Thoracic aorta (tissue), 2 donors: ENCODE measurements at places on chromosomes 6 and 20.

- DNase-seq, result no peak
These were observed 44.9 kb upstream of the TMEM200A start for GRCh38 chr6:130320908-130321307.

- DNase-seq, result no peak
These were observed 37.9 kb downstream of the AGPAT4 start for GRCh38 chr6:161235776-161236633.

DNA sequence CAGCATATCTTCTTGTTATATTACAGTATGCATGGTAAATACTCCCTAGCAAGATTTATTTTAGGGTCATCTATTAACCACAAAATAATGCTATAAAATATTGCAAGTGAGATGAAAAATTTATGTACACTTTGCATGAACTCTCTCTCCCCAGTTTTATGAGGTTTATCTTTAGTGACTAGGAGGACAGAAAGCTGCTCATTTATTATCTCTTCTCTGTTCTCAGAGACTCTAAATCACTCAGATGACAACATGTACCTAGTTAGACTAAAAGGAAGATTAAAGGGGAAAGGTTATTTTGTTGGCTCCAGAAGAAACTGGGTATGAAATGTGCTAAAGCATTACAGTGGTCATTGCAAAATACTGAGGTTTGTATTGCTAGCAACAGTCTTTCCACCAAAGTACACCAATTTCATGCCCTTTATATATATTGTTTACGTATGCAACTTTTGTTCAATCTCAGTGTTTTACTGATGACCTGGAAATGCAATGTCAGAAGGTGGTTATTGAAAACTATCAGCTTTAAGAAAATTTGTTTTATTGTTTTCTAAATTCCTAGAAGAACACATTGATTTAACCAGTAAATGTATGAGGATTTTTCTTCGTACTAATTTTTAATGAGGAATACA is 11.8 kb downstream of the RFX6 start:
- DNase-seq, result no peak

- DNase-seq, result no peak
These were observed 25.5 kb upstream of the CST1 start for GRCh38 chr20:23776067-23776771.

DNA sequence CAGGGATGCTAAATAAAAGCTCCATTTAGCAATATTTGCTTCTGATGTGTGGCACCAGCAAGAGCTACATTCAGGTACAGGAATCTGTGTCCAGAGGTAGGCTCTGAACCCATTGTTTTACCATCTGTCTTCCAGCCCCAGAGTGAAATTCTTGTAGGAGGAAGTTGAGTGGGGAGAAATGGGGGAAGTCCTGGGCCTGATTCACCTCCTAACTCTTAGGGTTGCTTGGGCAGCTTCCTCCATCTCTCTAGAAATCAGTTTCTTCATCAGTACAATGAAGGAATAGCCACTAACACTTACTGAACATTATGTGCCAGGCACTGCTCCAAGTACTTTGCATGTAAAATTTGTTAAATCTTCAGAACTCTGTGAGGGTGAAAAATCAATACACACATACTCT is 35.1 kb upstream of the TSPYL1 start:
- DNase-seq, result no peak

- no peak for DNase-seq
These were observed 449 bp downstream of the PFDN6 start for GRCh38 chr6:33289784-33290315.

GRCh38 chr20:17497821-17498580 is 33.2 kb downstream of the BFSP1 start:
- no peak for DNase-seq

DNA sequence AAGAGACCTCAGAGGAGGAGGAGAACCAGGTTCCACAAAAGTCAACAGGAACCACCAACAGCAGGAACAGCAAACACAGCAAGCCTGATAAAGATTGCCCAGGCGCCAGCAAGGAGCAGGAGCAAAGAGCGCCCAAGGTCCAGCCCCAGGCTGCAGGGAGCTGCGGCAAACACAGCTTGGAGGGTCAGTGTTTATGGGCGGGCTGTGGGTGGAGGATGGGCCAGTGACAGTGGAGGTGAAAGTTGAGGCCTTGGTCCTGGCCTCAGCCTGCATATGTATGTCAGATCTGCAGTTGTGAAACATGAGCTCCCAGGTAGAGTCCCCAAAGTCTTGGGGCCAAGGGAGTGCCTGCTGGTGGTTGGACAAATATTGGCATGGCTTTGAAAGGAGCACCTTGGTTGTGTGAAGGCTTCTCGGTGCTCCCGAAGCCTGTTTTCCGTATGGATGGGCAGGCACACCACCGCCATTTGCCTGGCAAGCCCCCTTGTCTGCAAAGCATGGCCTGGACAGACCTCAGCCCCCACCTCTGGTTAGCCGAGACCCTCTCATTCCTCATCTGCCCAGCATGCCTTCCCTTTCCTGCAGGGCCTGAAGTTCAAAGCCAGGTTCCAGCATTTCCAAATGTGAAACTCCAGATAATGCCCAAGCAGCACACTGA is 2.0 kb upstream of the CAPN11 start:
- DNase-seq, result no peak

- DNase-seq, result peak; percentile 83
These were observed 1.0 kb upstream of the FBXO5 start for GRCh38 chr6:152983637-152984512.

- no peak for DNase-seq
These were observed 538.6 kb upstream of the MARCKS start for GRCh38 chr6:113318575-113318917.

- no peak for DNase-seq
These were observed at the start of gene TPBG for GRCh38 chr6:82363428-82364086. Gene TPBG (plus strand): TSS chr6:82363817. CDS start chr6:82364962, 1,145 bp downstream.

DNA sequence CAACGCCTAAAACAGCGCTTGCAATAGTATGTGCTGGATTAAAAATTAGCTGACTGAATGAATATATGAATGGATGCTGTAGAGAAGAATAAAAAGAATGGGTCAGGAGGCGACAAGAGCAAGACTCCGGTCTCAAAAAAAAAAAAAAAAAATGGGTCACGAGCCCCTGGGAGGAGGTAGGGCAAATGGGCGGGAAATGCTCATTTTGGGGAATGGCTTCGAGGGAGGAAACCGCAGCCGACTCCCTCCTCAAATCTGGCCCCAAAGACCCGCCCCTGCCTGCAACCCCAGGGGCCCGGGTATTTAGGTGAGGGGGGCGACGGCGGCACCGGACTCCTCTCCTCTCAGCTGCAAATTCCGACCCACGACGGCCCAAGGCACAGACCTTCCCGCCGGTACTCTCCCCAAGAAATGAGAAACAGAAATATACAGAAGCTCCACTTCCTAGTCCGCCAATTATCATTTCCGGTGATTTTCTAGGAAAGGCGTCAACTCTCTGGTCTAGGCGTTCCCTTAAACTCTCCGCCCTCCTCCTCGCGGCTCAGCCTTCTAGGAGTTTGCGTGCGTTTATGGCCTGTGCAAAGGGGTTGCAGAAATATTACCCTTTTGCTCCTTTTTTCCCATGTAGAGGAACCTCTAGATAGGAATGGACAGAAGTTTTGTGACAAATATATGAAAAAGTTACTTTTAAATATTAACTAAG is at the start of gene ZNF311:
Gene ZNF311, minus strand, starts transcription at position 133 of the 703 bp plus-strand sequence. CDS start 1,361 bp downstream, outside the sequence.
- no peak for DNase-seq

DNA sequence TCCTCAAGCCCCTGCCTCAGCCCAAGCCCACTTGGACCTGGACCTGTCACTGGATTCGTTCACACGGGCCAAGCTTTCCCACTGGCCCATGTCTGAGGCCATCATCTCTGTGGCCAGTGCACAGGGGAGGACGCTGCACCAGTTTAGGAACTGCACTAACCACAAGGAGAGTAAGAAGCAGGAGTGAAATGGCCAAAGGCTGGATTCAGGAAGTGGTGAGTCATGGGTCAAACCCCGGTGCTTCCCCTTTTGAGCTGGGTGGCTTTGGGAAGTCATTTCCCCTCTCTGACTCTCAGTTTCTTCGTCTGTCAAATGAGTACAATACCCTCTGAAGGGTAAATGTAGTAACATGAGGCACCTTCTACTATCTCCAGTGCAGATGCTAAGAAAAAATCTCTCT is 87.9 kb downstream of the CD40 start:
- no peak for DNase-seq

- DNase-seq, result no peak
These were observed 322.8 kb upstream of the NT5E start for GRCh38 chr6:85127168-85127498.

DNA sequence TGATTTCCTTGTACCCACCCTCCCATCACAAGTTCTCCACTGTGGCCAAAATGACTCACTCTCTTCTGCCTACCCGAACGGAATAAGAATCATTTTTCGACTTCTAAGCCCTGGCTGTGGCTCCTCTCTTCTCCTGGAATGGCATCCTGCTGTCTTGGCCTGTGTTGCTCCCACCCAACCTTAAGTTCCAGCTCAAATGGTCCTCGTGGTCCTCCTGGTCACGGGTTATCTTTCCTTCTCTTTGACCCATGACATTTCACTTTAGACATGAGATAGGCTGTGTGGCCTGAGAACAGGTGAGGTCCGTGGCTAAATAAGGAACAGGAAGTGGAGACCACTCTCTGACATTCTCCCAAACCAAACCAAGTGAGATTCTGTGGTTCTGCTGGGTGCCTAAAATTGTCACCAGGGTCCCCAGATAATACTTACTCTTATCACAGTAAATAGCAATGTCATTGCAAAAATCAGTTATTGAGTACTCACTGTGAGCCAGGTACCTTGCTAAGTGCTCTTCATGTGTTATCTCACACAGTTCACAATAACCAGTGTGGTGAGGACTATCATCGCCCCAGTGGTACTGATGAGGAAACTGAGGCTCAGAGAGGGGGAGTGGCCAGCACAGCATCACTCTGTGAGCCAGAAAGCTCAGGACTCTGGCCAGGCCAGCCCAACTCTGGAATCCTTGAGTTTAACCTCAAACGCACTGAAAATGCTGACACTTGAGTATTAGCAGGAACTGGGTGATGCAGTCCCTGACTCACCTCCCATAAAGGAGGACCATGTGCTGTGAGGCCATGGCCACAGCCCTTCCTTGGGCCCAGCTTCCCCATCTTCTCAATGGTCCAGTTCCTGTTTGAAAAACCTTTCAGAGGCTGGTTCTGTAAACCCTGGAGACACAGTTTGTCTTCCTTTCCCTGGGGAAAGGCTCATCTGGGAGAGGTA is 74.8 kb upstream of the SIRPA start:
- no peak for DNase-seq

GRCh38 chr6:89138173-89138572 is 7.7 kb upstream of the PM20D2 start:
- DNase-seq, result no peak

GRCh38 chr6:26172608-26172968 is 85.4 kb downstream of the HFE start:
- DNase-seq, result no peak

DNA sequence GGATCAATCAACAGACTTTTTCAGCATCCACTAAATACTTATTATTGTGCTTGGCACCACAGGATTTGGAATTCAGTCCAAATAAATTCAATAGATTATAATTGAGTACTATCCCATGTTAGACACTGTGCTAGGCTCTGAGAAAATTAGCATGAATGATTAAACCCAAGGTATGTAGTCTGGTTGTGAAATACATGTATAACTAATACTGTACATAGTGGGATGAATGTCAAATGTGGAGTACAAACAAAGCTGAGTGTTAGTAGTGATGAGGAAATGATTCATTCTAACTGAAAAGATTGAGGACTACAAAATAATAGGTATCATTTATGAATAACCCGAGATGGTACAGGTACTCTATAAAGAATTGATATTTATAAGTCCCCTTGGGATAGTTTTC is 111.9 kb upstream of the FLRT3 start:
- no peak for DNase-seq

GRCh38 chr20:11136691-11137090 is 462.9 kb upstream of the JAG1 start:
- DNase-seq, result no peak

- DNase-seq, result no peak
These were observed 44.4 kb downstream of the PRKN start for GRCh38 chr6:162683135-162683534.

- DNase-seq, result no peak
These were observed 54.8 kb downstream of the UTRN start for GRCh38 chr6:144339859-144340452.

GRCh38 chr6:143793280-143793619 is 49.9 kb upstream of the LTV1 start:
- DNase-seq, result no peak

DNA sequence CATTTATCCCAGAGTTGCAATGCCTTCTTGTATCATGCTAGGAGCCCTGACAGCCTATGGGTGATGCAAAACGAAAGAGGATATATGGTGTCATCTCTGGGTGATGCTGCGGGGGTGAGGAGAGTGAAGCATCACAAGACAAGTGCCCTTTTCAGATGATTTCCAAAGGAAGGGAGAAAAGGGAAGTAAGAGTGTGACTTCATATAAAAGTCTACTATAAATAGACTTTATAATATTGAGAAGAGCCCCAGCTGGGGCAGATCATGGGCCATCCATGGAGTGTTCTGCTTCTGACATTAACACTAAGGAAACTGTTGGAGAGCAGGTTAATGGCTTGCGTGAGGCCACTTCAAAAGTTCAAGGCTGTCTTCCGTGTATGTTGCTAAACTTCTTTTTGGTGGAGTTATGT is 4.4 kb downstream of the CD83 start:
- no peak for DNase-seq

GRCh38 chr20:53582574-53583351 is 10.9 kb downstream of the ZNF217 start:
- no peak for DNase-seq

DNA sequence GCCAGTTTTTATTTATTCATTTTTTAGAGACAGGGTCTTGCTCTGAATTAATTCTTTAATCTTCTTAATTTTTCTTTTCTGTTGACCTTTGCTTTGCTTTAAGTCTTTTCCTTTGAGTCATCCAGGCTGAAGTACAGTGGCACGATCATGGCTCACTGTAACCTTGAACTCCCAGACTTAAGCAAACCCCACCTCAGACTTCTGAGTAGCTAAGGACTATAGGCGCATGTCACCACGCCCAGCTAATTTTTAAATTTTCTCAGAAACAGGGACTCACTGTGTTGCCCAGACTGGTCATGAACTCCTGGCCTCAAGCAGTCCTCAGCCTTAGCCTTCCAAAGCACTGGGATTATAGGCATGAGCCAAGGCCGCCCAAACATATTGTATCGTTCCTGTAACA is 71.3 kb upstream of the GNRH2 start:
- DNase-seq, result no peak

GRCh38 chr6:101931766-101932165 is 538.3 kb downstream of the GRIK2 start:
- no peak for DNase-seq

GRCh38 chr20:62277253-62277652 is 25.5 kb upstream of the ADRM1 start:
- DNase-seq, result no peak

DNA sequence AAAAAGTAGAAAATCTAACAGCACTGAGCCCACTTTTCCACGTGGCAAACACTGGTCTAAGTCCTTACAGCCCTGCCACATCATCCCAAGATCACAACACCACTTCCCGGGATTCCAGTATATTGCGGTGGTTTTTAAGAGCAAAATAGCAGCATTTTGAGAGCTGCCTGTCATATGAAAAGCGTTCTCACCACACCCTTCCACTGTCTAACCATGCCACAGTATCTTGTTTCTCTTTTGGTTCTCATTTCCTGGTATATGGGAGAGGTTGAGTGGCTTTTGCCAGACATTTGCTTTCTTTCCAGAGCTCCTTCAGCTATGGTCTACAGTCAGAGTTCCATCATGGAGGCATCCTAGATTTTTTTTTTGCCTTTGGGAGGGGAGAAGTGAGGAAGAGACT is 243.0 kb downstream of the TSHZ2 start:
- DNase-seq, result no peak
